Peyer's patch (tissue), 4 donors: ENCODE measurements at places on chromosomes 16 and 17. TPM values are rescaled to one million over a fixed set of nuclear protein-coding genes. Genes with fewer than 3 reads are reported as not detected.

The KRT33A gene
- not detected for total RNA-seq

The HMOX2 gene
- 63.8 TPM for total RNA-seq

The COPS3 gene
- 23.4 TPM for total RNA-seq

The XYLT1 gene
- total RNA-seq: 38.1 TPM

The ZNF232 gene
- total RNA-seq: 5.3 TPM

The SNX20 gene
- 10.7 TPM for total RNA-seq

The FBXW10 gene
- not detected for total RNA-seq

The PLA2G10 gene
- total RNA-seq: 5.8 TPM
